Glomerular endothelial cell (primary cell): ENCODE measurements at places on chromosomes 5 and 9.

GRCh38 chr9:131697097-131697496, 42.8 kb downstream of the RAPGEF1 start:
- no peak for DNase-seq

GRCh38 chr9:3498691-3499090, 27.1 kb downstream of the RFX3 start:
- no peak for DNase-seq

DNA sequence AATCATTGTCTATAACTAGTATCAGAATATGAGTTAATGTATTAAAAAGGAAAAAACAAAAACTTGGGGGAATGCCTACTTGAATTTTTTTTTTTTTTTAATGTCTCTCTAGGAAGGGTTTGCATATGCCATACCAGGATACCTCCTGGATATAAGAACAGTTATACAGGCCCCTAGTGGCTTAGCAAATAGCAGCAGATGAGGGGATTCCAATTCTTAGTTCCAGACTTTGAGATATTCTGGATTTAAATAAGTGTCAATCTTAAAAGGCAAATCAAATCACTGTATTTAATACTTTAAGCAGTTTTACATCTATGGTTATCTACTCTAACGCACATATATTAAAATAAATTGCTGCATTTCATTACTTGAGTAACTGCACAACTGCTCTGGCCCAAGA, 1055.5 kb upstream of the DMAC1 start:
- no peak for DNase-seq

DNA sequence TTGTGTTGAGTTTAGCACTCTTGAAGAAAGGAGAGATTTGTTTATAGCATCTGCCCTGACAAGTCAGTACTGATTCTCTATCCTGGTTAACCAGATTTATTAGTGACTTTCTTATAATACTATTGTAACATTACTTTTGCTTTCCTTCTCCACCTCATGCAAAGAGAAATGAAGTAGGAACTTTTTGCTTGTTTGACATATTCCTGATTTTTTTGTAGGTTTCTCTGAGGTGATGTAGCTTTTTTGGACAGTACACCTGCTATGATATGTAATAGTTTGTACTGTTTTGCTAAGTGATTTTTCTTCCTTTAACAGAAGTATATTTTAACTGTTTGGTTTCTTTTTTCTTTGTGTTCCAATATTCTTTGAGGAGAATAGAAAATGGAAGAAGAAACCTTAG, 117.7 kb downstream of the ZCCHC7 start:
- no peak for DNase-seq

DNA sequence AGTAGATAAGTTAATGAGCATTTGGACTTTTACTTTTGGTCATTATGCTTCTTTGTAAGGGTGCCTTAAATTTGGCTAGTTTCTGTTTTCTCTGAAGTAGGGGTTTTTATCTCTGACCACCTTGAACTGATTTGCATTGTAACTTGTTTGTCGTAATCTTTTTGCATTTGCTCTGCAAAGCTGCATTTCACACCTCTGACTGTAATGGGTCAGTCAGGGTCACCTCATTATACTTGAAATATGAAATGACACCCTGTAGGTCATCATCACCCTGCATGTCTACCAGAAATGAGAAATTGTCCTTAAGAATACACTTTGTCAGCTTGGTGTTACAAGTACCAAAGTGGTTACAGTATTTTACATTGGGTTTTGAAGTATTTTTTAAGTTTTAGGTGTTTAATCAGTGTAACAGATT, 74.0 kb downstream of the KCNN2 start:
- no peak for DNase-seq

GRCh38 chr9:95030920-95031642, 286.4 kb downstream of the FANCC start:
- no peak for DNase-seq

GRCh38 chr5:14077501-14077900, 65.6 kb upstream of the TRIO start:
- DNase-seq = no peak

- no peak for DNase-seq
Observed at GRCh38 chr9:106954558-106954957, 91.6 kb downstream of the ZNF462 start.
